HuH-7 (cell line): ENCODE measurements at places on chromosomes 16 and 17.

DNA sequence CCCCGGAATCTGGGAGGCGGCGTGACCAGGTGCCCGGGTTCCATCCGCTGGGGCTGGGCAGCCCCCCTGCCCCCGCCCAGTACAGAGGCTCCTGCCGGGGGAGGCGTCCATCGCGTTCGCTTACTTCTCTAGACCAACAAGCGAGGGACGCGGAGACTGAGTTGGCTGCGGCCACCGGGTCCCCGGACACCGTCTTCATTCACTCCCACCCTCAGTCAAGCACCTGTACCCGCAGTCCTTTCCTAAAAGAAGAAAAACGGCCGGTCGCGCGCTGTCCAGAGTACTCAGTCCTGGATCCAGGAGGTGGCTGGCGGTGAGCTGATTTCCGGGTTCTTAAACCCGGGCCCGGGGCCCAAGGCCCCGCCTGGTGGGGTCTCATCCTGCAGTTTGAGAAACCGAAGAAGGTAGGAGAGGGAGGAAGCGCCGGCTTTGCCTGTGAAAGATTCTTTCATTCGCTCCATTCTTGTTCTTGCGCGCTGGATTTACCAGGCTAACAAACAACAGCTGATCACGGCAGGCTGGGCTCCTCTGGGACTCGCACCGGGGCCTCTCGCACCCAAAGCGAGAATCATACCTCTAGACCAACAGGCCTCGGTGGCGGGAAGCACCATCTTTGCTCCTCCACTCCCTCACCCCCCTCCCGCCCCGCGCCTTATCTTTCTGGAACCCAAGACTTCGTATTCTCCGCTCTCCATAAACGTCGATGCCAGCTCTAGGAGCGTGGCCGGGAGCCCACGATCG is 17.4 kb upstream of the OR1F1 start:
- no peak for DNase-seq

GRCh38 chr17:76659928-76660655 is 16.5 kb upstream of the ST6GALNAC1 start:
- DNase-seq: no peak

DNA sequence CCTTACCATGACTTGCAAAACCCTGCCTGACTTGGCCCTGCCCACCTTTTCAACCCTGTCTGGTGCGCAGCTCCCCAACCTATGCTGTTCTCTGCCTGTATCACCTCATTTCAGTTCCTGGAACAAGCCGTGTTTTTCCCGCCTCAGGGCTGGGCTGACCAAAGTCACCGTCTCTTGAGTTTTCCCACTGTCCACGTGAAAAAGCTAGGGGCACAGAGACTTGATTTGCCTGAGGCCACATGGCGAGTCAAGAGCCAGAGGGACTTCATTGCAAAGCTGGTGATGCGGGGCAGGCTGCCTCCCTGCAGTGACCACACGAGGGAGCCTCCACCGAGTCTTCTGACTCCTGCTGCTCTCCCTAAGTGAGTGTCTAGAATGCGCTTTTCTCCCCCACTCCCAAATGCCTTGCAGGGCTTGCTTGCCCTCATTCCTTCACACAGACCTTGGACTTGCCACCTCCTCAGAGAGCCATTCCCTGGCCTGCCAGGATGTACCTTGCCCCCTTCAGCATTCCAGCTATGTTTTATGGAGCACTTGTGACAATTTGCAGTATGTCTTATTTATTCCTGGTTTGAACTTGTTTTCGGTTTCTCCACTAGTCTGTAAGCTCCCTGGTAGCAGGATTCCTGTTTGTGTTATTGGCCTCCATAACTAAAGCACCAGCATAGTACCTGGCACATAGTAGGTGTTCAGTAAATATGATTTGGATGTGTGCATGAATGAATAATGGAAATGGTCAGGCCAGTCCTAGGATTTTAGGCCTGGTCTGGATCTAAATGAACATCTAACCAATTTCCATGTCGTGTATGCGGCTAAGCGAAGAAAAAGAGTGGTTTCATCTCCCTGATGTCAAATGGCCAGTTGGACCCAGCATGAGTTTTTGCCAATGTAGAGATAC is 252.3 kb downstream of the SNX29 start:
- DNase-seq: peak; percentile 69

DNA sequence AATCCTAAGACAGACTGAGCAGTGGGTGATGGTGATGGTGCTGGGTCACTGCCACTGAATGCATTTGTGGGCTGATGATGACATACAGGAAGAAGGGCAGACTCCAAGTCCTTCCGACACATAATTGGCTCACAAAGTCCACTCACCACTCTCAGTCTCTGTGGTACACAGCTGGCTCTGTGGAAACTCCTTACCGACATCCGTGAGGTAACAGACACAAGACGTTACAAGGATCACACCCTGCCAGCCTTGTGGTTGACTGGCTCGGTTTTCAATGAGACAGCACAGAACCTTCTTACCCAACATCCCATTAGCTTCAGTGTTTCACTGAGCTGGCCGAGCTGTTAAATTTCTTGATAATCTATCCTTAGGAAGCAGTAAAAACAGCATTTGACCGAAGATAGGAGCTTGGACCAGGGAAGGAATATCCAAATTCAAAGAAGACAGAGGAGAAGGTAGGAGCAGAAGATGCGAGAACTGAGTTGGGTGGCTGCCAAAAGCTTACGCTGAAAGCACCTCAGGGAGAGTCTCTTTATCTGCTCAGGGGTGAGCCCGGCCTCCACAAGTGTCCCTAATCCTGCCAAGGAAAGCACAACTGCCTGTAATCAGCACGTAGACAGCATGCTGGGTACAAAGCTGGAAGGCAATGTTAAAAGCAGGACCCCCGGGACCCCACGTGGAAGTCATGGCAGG is 5.5 kb upstream of the MXRA7 start:
- DNase-seq: no peak

GRCh38 chr17:70109497-70109896 is 34.5 kb downstream of the KCNJ16 start:
- no peak for DNase-seq

- DNase-seq: no peak
Observed at GRCh38 chr16:50121721-50122445, 31.2 kb upstream of the TENT4B start.

- no peak for DNase-seq
Observed at GRCh38 chr17:549177-550040, 165.2 kb downstream of the VPS53 start.
